Activated CD8-positive, alpha-beta memory T cell treated with anti-CD3 and anti-CD28 coated beads for 1 hour (primary cell): ENCODE measurements at places on chromosomes 4 and X.

- no peak for DNase-seq
Observed at GRCh38 chr4:74456056-74456744, 11.3 kb downstream of the AREG start.

- DNase-seq = no peak
Observed at GRCh38 chr4:15106399-15106798, 104.1 kb downstream of the CPEB2 start.

DNA sequence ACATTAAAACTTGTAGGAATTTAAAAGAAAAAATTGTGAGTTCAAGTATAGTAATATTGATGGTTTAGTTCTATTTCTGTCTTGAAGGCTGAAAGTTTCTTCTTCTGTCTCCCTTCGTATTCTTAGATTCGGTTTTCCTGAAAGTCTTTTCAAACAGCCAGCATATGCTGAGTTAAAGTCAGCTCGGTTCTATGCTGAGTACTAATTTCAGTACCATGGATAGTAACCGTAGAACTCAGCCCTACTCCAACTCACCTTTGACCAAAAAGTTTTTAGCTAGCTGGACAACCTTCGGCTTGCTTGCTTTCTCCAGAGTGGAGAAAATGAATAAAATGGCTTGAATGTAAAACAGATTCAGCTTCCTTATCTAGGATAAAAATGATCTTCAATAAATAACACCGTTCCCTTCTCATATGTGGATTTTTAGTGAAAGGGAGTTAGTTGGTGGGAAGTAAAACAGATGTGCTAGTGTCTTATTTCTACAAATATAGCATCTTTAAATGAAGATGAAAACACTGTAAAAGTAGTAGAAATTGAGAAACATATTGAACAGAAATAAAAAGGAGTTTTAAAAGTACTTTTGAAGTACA, 5.2 kb downstream of the POU4F2 start:
- no peak for DNase-seq

GRCh38 chrX:70878902-70879301, 29.6 kb downstream of the TEX11 start:
- no peak for DNase-seq

- DNase-seq = no peak
Observed at GRCh38 chrX:115233497-115234455, at the start of gene LRCH2. TSS of gene LRCH2 (minus strand) at chrX:115234096. CDS start at chrX:115234041, 55 bp downstream.

DNA sequence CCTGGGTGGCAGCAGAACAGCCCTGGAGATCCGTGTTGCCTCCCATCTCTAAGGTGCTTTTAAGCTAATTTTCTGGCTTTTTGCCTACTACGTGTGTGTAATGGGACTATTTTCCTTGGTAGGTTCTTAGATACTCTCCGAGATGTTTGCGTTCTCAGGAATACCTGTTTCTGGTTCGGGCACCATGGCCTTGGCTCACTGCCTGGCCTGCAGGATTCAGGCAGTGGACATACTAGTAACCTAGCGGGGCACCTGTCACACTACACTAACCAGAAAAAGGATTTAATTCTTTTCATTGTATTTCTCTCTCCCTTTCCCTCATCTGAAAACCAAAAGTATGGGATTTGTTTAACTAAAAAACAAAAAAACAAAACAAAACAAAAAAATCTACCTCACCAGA, 29.2 kb downstream of the FHIP1A start:
- DNase-seq = no peak
